ENCODE measurements at places on chromosomes 16 and 17. TPM values are rescaled to one million over a fixed set of nuclear protein-coding genes. Genes with fewer than 3 reads are reported as not detected.
A peak's percentile ranks its signal among the peaks of the same experiment; 100 is the strongest.

DNA sequence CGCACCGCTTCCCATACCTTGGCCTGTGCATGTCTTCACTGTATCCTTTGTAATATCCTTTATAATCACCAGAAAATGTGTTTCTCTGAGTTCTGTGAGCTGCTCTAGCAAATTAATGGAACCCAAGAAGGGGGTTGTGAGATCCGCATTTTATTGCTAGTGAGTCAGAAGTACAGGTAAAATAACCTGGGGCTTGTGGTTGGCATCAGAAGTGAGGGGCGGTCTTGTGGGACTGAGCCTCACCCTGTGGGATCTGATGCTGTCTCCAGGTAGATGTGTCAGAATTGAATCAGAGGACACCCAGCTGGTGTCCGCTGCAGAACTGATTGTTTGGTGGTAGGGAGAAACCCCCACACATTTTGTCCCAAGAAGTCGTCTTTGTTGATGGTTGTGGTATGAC, 382.4 kb downstream of the SNX29 start:
- H3K27ac ChIP-seq = no peak overlapping the region
- no peaks in the 10 kb centered on the region for H3K27me3 ChIP-seq
- H3K4me1 ChIP-seq = no peaks in the 10 kb centered on the region
- H3K4me3 ChIP-seq = no peak overlapping the region

DNA sequence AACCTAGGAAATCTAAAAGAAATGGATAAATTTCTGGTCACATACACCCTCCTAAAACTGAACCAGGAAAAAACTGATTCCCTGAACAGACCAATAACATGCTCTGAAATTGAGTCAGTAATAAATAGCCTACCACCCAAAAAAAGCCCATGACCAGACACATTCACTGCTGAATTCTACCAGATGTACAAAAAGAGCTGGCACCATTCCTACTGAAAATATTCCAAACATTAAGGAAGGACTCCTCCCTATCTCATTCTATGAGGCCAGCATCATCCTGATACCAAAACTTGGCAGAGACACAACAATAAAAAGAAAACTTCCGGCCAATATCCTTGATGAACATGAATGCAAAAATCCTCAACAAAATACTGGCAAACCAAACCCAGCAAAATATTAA, 52.9 kb downstream of the TTC19 start:
- no peaks in the 10 kb centered on the region for H3K36me3 ChIP-seq
- H3K27me3 ChIP-seq = no peaks in the 10 kb centered on the region
- no peak overlapping the region for H3K4me3 ChIP-seq
- no peak for DNase-seq
- H3K4me1 ChIP-seq = no peaks in the 10 kb centered on the region

DNA sequence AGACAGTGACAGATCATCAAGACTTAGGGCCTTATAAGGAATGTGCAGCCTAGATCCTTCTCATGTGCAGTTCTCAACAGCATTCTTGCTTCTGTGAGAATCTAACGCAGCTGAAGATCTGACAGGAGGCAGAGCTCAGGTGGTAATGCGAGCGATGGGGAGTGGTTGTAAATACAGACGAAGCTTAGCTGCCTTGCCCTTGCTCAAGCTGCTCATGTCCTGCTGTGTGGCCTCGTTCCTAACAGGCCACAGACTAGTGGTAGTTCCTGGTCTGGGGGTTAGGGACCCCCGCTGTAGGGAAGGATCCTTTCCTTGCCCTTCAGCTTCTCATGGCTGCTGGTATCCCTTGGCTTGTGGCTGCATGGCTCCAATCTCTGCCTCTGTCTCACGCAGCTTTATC, 10.3 kb upstream of the NTN1 start:
- H3K4me3 ChIP-seq = no peak overlapping the region
- no peak overlapping the region for H3K27ac ChIP-seq
- H3K4me1 ChIP-seq = no peaks in the 10 kb centered on the region
- H3K36me3 ChIP-seq = no peaks in the 10 kb centered on the region
- no peak for DNase-seq

DNA sequence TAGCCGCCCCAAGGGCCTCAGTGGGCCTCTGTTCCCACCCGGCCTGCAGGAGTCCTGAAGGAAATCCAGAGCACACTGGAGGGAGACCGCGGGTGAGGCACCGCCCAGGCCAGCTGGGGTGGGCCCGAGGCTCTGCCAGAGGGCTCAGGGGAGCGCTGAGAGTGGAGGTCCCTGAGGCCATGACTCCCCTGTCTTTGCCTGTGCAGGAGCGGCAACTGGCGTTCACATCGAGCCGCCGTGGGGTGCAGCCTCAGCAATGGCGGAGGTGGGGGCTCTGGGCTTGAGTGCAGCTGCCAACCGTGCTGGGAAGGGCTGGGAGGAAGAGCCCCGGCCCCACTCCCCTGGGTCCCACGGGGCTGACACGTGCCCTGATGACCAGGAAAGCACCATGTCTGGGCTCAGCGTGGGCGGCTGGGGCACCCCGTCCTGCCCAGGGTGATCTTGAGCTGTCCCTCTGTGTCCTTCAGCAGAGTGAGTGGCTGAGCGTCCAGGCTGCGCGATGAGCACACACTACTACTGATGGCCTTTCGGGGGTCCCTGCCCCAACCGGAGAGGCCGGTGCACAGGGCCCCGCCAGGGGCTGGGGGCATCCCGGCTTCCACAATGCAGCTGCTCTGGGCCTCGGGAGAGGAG, 13.1 kb upstream of the MYO15B start:
- H3K36me3 ChIP-seq = peaks cover 54% of the 10 kb centered on the region
- H3K27me3 ChIP-seq = no peaks in the 10 kb centered on the region
- H3K4me3 ChIP-seq = no peak overlapping the region
- DNase-seq = no peak
- H3K4me1 ChIP-seq = peaks cover 8% of the 10 kb centered on the region

GRCh38 chr16:53502331-53503269, at the start of gene AKTIP:
Gene AKTIP (minus strand): TSS chr16:53503209. CDS start chr16:53500259, 2,950 bp downstream.
- H3K27ac ChIP-seq = peak within 1 kb of the TSS; percentile 99
- H3K27me3 ChIP-seq = no peaks in the 10 kb centered on the region
- H3K4me3 ChIP-seq = peak within 1 kb of the TSS; percentile 75
- no peaks in the 10 kb centered on the region for H3K36me3 ChIP-seq

GRCh38 chr16:67026570-67026969, 2.4 kb upstream of the CBFB start:
- no peaks in the 10 kb centered on the region for H3K27me3 ChIP-seq
- no peak overlapping the region for H3K27ac ChIP-seq
- no peaks in the 10 kb centered on the region for H3K36me3 ChIP-seq
- H3K4me1 ChIP-seq = peaks cover 11% of the 10 kb centered on the region
- H3K4me3 ChIP-seq = no peak overlapping the region

GRCh38 chr16:57651344-57652333, 16.5 kb upstream of the ADGRG3 start:
- H3K36me3 ChIP-seq = peaks cover 8% of the 10 kb centered on the region
- no peaks in the 10 kb centered on the region for H3K27me3 ChIP-seq
- no peak overlapping the region for H3K4me3 ChIP-seq
- H3K4me1 ChIP-seq = peaks cover 16% of the 10 kb centered on the region
- no peak overlapping the region for H3K27ac ChIP-seq

LGALS3BP gene
- total RNA-seq = 298 TPM

GRCh38 chr16:56513091-56513490, 6.7 kb downstream of the BBS2 start:
- no peak overlapping the region for H3K27ac ChIP-seq
- H3K27me3 ChIP-seq = no peaks in the 10 kb centered on the region
- peaks cover 49% of the 10 kb centered on the region for H3K36me3 ChIP-seq
- no peak overlapping the region for H3K4me3 ChIP-seq

DNA sequence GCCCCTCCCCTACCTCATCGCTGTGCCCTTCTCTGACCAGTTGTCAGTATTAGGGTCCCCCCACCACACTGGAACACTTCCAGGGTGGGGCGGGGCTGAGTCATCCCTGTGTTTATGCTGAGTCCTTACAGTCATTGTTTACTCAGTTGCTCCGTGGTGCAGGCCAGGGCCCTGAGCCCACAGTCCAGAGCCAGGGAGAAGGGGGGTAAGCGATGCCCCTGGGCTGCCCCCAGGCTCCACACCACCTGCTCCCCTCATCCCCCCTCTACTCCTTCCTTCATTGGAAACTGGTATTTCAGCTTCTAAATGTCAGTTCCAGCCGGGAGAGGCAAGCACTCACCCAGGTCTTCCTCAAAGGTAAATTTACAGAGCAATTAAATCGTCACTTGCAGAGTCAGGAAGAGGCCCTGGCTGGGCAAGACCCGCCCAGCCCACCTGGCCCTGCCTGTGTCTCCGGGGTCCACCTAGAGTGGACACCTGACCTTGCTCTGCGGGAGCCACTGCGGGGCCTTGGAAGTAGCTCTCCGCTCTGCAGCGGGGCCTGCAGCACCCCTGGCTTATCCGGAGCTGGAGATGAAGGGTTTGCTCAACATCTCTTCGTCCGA, 4.8 kb downstream of the ATP2A3 start:
- H3K4me1 ChIP-seq = peaks cover 20% of the 10 kb centered on the region
- no peak for DNase-seq
- peaks cover 6% of the 10 kb centered on the region for H3K27me3 ChIP-seq
- H3K4me3 ChIP-seq = no peak overlapping the region
- no peaks in the 10 kb centered on the region for H3K36me3 ChIP-seq
- no peak overlapping the region for H3K27ac ChIP-seq

RAB26 gene
- total RNA-seq = 0.26 TPM

DNA sequence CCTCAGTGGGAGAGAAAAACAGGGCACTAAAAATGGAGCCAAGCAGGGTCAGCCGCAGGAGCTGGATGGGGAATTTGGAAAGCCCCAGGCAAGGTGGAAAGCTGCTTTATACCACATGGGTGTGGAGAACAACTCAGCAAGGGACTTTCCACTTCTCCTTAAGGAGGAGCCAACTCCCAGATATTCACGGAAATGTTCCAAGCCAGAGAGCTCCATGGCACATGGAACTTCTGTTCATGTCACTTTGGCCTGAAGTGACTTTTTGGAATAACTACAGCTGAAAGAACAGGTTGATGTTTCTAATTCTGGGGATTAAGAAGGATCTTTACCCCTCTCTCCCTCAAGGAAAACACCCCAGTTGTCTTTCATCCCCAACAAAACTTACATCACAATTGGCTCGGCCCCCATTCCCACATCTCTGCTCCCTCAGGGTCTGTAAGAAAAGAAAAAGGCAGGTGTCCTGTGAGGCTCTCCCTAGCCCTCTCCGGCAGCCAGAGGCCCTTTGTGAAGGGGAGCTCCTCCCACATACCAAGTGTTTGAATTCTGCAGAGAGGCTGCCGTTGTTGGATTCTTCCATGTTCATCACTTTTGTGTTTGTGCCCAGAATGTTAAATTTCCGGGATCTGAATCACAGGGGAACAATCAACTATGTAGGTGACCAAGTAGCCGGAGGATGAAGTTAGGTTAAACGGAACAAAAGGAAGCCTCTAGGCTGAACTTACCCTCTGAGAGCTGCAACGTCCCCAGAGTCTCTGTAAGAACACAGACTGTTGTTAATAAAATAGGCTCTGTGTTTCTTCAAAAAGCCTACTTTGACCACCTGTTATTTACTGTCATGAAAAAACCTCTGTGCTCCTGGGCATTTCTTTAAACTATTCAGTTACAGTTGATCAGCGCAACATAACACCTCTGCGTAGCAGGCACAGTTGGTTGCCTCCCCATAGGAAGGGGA, 41.0 kb downstream of the STAT5A start:
- H3K4me1 ChIP-seq = peaks cover 34% of the 10 kb centered on the region
- DNase-seq = no peak
- H3K36me3 ChIP-seq = peaks cover 25% of the 10 kb centered on the region
- no peak overlapping the region for H3K4me3 ChIP-seq

DNA sequence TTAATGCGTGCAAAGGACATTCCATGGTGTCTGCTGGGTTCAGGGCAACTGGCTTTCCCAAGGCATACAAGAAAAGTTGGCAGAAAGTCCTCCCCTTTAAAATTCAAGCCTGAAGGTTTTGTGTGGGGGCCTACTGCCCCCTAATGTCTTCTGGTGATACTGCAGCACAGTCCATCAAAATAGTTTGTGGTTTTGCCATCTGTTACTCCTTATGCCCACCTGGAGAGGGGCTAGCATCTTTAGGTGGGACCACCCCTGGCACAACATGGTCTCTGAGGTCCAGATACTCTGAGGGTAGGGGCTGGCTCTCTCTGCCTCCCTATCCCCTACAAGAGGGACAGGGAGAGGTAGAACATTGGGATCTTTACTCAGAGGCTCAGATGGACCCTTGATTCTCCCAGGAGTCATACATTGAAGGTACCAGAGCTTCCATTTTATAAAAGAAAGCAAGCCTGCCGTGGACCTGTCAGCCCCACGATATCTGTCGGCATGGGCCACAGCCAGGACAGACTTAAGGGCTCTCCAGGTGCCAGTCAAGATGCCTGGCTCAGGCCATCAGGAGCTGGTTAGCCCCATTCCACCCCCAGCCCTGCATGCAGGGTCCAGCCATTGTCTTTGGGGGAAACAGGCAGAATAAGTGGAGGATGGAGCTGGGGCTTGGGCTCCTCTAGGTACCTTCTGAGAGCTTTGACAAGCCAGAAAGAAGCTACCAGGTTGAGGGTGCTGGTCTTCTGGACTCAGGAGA, 6.3 kb downstream of the ESRP2 start:
- H3K4me1 ChIP-seq = no peaks in the 10 kb centered on the region
- no peak for DNase-seq
- no peaks in the 10 kb centered on the region for H3K27me3 ChIP-seq
- H3K27ac ChIP-seq = no peak overlapping the region

- no peaks in the 10 kb centered on the region for H3K4me1 ChIP-seq
- no peak overlapping the region for H3K4me3 ChIP-seq
- H3K27me3 ChIP-seq = no peaks in the 10 kb centered on the region
Observed at GRCh38 chr17:57174591-57174990, 81.7 kb upstream of the MSI2 start.

DNA sequence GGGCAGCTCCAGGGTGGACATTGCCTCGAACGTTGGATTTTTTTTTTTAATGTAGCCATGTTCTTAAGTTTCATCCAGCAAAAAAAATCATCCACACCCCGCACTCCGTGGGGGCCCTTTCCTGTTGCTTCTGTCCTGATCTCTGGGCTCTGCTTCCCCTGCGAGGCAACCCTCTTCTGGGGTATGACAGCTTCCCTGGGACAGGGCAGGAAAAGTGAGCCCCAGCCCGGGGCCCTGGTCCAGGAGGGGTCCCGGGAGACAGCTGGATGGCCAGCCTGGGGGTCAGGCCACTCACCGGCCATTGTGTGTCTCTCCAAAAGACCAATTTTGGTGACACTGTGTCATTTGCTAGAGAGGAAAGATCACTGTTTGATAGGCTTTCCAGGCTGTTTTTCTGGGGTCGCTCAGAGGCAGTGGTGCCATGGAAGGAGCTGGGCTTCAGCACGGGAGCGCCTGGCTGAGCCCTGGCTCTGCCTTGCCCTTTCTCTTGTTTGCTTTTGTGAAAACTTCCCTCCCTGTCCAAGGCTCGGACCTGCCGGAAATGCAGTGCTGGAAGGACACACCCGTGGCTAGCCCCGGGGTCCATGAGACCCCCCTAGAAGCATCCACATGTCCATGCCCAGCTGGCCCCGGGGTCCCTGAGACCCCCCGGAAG, 41.0 kb upstream of the CHMP6 start:
- no peak overlapping the region for H3K4me3 ChIP-seq
- H3K27ac ChIP-seq = no peak overlapping the region
- H3K4me1 ChIP-seq = no peaks in the 10 kb centered on the region
- DNase-seq = no peak

SCN4A gene
- total RNA-seq = not detected
